Activated CD4-positive, alpha-beta T cell treated with anti-CD3 and anti-CD28 coated beads, Interleukin-2, Interleukin-4, amounts not matched to agents 100 ng/mL and 50 ng/mL, durations not matched to agents 16 hours and 8 hours (primary cell): ENCODE measurements at places on chromosomes 1 and 21.

DNA sequence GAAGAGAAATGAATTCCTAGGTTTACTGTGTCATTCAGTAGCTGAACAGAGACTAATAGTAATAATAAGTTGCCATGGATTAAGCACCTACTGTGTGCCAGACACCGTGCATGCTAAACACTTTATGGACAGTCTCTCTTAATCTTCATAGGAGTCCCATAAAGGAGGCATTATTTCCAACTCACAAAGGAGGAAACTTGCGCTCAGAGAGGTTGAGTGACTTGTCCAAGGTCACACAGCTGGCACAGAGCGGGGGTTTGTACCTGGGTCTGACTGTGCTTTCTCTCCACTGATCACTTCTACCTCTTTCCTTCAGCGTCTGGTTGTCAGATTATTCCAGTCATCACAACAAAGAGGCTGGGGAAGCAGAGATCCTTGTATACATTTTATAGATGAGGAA, 91.3 kb downstream of the KIRREL1 start:
- DNase-seq, result no peak

GRCh38 chr1:204971517-204972336, 71.3 kb upstream of the CNTN2 start:
- no peak for DNase-seq

DNA sequence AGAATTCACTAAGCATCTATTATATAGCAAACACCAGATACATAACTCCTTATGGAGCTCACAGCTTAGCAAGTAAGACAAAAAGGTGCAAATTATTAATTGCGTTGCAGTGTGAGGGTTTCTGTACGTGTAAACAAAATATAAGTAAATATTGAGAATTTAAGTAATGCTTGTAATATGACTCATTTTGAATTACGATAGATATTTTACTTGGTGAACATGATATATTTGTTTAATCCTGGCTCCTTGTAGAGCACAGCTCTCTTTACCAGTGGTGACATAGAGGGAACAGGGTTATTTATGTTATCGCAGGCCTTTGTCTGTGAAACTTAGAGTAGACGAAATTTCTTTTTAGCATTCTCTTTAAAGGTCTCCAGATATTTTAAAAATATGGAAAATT, 36.4 kb downstream of the LYPLAL1 start:
- no peak for DNase-seq

DNA sequence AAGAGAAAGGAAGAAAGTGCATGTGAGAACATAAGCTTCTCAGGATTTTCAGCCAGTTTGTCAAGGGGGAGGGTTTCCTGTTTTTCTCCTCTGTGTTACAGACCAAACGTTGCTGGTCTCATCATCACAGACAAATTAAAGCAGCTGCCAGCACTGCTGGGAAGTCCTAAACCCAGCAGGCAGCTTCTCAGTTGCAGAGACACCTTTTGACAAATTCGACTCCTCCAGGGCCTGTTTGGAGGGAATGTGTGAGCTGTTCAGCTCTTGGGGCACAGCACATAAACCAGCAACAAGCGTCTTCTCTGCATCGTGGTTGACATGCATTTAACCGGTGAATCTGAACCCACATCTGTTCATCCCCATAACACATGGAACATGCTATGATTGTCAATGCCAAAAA, 454.6 kb upstream of the RUNX1 start:
- no peak for DNase-seq

GRCh38 chr1:53633073-53633704, 105.8 kb downstream of the GLIS1 start:
- no peak for DNase-seq

- no peak for DNase-seq
Measured at GRCh38 chr21:25582888-25583287, 24.4 kb downstream of the MRPL39 start.
